Activated CD4-positive, alpha-beta T cell treated with anti-CD3 and anti-CD28 coated beads, Interleukin-2, amount 50 U/mL, for 4 hours (primary cell): ENCODE measurements at places on chromosomes 2 and 18.

GRCh38 chr18:45806226-45806625 is 19.2 kb upstream of the SIGLEC15 start:
- DNase-seq = no peak

- no peak for DNase-seq
Measured at GRCh38 chr2:144267239-144267638, 252.7 kb downstream of the ZEB2 start.

DNA sequence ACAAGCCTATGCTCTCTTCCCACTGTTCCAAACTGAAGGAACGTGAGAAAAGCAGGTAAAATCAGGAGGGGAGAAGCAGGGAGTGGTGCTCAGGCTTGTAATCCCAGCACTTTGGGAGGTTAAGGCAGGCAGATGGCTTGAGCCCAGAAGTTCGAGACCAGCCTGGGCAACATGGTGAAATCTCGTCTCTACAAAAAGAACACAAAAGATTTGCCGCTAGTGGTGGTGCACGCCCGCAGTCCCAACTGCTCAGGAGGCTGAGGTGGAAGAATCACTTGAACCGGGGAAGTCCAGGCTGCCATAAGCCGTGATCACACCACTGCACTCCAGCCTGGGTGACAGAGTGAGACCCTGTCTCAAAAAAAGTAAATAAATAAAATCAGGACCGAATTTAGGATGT is 1.3 kb upstream of the TMSB10 start:
- DNase-seq = no peak

GRCh38 chr2:228433721-228434120 is 252.2 kb upstream of the SPHKAP start:
- DNase-seq = no peak

GRCh38 chr2:176182671-176183070 is 5.8 kb upstream of the HOXD1 start:
- DNase-seq = no peak

DNA sequence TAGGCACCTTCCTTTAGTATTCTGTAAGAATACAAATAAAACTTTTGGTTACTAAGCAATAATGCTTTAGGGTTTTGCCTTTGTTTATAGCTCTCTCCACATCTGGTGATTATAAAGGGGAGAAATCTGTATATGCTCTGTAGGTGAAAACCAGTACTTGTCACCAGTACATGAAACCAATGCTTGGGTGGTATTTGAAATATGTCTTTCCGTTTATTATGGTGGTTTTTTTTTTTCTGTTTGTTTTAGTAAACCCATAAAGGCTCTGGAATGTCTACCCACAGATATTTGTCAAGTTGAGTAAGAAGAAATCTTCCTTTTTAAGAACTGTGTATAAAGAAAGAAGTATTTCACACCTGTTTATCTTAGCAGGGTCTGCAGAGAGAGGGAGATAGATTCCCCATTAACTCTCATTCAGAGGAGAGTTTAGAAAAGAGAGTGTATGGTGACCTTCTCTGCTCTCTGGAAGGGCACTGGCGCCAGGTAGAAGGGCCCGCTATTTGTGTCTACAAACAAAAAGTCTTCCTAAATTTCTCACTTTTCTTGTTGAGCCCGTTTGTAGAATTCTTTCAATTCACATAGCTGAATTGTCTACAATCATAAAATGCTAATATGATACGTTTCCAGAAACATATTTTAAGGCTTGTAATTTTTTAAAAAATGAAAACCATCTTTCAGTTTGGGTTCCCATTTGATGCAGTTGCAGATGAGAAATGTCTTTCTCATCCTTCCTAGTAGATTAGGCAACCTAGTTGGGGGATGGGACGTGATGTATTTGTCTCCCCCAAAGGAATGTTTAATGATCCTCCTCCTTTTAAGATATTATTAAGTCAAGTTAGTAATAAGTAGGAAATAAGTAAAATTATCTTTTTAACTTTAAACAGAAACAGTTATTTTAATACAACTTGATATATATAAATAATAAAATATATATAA is 33.9 kb downstream of the MAP3K20 start:
- no peak for DNase-seq

DNA sequence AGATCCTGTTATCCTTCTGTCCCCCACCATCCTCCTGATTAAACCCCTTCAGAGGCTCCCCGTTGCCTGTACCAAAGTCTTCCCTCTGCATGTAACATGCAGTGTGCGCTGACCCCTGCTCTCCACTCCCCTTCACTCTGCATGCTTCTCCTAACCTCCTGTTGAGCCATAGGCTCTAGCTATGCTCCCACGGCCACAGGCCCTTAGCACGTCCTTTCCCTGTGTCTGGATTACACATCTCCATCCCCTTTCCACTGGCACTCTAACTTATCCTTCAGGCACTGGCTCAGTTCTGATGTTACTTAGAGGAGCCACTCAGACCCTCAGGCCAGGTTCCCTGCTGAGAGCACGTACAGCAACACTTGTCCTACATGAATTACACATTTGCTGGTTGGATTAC is 29.4 kb upstream of the EDAR start:
- DNase-seq = no peak

DNA sequence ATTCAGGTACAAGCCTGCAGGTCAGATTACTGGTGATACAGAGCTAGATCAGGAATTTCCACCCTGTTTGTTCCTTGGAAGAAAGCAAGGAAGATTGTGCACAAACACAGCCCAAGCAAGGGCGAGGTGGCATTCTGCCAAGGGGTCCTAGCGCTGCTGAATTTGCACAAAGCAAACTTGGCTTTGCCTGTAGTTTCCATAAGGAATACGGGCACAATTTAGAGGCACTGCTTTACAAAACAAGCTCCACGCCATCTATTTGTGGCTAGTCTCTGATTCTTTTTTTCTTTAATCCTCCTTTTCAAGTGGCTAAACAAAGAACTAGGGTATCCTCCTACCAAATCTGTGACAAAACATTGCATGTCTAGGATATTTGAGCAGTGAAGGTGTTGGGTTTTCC is 195.5 kb upstream of the ACVR2A start:
- no peak for DNase-seq

DNA sequence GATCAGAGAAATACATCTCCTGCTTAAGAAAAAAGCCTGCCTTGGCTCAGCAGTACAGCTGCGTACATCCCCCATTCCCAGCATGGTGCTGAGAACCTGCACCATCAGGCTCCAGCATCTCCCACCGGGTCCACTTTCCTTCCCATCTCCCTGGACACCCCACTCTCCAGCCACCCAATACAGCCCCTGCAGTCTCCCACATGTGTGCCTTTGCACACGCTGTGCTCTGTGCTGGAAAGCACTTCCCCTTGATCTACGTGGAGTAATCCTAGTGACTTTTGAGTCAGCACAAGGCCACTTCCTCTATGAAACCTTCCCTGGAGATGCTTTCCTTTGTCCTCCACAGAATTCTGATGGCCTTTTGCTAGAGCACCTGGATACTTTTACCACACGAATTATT is 17.0 kb downstream of the STAT1 start:
- no peak for DNase-seq

GRCh38 chr18:74185860-74186259 is 37.5 kb downstream of the TIMM21 start:
- DNase-seq = no peak

- DNase-seq = no peak
Measured at GRCh38 chr2:145221032-145221431, 701.1 kb upstream of the ZEB2 start.

DNA sequence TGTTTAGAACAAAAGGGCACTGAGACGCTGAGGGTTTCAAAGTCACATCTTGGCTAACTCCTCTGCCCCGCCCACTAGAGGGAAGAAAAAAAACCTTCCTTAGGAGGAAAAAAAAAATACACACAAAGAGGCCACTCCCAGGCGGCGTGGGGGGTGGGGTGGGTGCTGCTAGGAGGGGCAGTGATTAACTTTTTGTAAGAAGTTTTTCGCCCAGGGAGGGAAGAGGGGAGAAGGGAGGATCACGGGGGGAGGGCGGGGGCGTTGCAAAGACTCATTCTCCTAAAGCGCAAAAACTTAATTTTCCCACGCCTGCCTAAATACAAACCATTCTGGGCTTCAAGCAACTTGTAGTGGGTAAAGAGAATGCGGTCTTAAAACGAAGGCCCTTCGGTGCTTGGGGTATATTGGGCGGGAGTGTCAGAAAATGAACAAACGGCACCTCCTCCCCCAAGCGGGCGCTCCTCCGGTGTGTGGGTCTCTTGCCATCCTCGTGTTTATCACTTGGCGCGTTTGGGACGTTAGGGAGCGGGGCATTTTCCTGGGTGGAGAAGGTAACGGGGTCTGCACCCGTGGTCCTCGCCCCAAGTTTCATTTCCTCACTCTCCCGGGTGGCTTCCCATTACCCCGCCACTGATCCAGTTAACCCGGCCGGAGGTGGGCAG is 1.7 kb downstream of the CXCR4 start:
- peak; percentile 73 for DNase-seq

DNA sequence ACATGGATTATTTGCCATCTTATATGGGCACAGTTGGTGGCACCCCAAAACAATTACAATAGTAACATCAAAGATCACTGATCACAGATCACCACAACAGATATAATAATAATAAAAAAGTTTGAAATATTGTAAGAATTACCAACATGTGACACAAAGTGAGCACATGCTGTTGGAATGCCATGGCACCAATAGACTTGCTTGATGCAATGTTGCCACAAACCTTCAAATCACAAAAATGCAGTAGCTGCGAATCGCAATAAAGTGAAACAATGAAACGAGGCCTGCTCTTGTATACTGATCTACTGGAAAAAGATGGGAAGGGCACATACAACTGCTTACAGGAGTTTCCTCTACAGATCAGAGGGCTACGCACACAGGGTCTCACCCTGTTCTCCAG is 32.2 kb upstream of the AMMECR1L start:
- DNase-seq = no peak

DNA sequence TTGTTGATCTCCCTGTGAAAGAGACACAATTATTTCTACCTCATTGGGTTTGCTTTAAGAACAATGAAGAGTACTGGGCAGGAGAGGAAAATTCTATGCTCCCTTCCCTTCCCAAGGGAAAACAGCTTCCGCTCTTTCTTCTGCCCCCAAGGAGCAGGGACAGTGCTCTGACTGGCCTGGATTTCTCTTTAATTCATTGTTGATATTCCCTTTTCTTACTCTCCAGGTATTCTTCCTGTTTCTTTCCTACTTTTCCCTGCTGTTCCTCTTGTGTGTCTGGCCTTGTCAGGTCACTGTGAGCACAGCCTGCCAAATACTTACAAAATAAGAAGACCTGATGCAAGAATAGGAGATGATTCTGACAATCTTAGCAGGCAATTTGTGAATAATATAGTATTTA is 49.6 kb upstream of the SPAG16 start:
- no peak for DNase-seq

- no peak for DNase-seq
Measured at GRCh38 chr2:205273627-205274026, 408.7 kb upstream of the NRP2 start.

DNA sequence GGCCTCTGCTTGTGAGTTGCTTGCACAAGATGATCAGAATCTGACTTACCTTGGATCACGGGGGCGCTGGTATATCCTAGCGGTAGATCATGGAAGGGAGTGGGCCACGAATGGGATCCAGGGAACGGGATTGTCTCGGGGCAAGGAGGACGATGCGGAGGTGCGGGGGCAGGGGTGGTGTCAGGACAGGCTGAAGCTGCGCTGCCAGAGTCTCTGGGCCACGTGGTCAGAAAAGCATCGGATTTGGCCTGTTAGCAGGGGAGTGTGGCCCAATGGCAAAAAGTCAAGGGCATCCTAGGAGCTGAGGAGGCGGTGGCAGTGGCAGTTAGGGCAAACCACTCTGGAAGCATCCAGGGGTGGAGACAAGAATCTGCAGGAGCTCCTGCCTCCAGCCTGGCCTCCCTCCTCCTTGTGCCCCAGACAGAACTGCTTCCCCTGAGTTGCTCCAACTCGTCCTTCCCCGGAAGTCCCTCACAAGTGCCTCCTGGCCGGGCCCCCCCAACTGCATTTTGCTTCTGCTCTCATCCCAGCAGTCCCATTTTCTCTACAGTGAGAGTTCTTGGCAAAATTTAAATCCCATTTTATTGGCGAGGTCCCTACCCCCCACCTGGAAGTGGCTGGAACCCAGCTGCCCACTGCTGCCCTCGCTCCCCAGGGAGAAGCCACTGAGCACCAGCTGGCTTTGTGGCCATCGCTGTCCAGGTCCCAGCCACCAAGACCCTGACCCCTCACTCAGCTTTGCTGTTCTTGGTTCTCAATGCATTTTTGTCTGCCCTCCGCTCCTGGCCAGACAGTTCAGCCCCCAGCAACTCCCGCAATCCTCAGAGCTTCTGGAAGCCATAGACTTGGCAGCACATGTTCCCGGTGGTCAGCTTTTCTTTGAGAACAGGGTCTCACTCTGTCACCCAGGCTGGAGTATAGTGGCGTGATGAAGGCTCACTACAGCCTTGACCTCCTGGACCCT is 5.6 kb upstream of the CCDC74B start:
- no peak for DNase-seq

- DNase-seq = no peak
Measured at GRCh38 chr18:57819671-57820460, 16.8 kb upstream of the ATP8B1 start.
